NCI-H2029 (cell line): ENCODE measurements at places on chromosomes 7 and 10.

GRCh38 chr7:32059289-32060011 is 10.8 kb downstream of the PDE1C start:
- DNase-seq, result no peak

DNA sequence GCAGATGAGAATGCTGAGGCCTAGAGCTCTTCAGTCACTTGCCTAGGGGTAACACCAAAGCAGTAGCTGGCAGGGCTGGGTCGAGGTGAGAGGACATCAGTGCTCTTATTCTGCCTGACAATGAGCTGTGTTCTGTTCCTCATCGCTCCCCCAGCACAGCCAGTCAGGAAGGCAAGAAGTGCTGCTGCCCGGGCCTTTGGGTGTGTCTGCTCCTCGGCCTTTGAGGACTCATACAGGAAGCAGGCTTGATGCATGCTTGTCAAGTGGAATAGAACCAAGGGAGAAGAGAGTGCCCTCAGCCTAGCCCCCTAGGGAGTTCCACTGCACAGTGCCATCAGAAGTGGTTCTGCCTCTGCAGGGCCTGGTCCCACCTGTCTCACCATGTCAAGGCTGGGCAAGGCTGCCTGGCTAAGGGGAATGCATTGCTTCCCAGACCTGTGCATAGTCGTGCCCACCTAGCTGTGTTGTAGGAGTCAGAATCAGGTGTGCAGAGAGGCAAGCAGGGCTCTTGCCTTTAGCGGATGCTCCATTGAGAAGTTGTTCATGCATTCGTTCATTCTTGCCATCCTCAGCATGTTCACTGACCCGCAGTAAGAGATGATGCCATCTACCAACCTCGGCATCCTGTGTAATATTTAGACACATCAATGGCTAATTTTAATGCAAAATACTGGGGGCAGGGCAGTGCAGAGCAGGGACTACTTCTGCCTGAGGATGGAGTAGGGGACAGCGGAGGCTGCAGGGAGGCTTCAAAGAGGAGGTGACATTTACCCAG is 156.6 kb downstream of the RPS24 start:
- DNase-seq, result no peak

DNA sequence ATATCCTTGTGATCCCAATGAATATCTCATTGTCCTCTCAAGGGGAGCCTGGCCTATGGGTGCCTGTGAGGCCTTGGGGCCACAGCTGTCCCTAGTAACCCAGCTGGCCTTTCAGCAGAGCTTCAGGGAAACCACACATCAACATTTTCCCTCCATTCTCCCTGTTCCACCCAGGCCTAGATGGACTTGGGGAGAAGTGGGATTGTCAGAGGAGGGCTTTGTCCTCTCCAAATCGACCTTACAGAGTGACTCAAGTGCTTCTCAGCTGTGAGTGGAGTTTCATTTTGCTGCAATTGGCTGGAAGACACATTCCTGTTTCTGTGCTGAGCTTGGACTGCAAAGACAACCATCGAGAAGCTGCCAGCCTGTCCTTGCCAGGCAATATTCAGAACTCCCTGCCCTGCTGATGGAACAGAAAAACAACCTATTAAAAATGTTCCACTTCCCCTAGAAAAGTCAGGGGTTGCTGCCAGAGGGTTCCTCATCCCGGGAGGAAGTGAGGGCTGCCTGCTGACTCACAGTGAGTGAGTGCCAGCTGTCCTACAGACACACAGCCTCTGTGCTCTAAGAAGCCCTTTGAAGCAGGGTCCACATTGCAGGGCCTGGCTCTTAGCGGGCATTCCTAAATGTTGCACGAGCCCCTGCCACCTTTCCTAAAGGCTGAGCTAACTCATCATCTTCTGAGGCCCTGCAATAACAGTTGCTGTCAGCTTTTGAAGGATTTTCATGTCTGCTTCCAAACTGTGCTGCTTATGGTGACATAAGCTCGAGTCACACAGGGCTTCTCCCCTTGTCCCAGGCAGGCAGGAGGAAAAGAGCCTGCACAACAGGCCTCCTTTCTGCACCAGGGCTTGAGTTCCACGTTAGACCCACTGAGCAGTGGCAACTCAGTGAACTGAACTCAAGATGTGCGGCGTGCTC is 20.5 kb downstream of the STRA8 start:
- DNase-seq, result no peak

DNA sequence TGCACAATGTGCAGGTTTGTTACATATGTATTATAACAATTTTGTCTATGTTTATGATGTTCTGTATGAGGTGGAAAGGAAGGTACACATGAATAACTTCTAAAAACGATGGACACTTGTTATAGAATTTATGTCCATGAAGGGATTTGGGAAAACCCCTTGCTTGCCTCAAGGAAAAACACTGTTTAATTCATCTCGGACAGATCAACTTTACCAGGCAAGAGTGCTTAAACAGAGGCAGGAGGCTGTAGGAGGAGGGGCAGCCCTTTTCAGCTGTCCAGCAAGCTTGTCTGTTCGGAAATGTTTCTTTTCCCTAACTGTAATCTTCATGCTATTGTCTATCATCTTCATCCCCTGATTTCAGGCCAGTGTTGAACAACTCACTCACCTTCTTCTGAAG is 200.9 kb downstream of the CDC14C start:
- DNase-seq, result no peak

GRCh38 chr7:5774790-5775189 is 6.7 kb downstream of the RNF216 start:
- no peak for DNase-seq

- no peak for DNase-seq
These were observed 174.4 kb upstream of the KIAA1217 start for GRCh38 chr10:24034571-24034970.

DNA sequence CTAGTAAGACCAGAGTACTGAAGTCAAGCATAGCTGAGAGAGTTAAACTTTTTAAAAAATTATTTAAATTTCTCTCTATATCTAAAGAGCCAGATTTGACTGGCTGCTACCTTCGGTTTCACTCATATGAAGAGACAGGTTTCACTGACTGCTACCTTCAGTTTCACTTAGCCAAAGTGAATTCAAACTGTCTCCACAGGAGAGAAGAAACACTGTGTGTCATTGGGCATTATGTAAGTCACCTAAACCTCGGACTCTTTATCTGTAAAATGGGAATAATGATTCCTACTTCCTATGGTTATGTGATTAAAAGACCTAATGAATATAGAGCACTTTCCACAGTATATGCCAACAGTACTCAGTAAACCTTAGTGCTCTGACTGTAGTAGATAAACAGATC is 41.6 kb upstream of the MET start:
- DNase-seq, result no peak

DNA sequence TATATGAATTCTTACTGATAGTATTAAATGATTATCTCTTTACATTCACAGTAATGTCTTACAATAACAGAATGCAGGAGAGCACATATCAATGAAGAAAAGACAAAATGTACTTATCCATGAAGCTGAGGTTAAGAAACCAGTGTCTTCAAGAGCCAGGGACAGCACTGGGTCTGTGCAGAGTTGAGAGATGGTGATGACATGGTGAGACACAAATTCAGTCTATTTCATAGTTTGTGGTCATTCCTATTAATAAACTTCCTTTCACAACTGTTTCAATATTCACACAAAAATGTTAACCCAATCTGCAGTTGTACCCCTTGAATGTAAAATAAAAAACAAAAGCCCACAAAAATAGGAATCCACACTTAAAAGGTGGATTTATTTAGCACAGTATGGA is 5.3 kb upstream of the MAGI2 start:
- DNase-seq, result no peak

- no peak for DNase-seq
These were observed 115.1 kb downstream of the SRI start for GRCh38 chr7:88104732-88105131.

- no peak for DNase-seq
These were observed 116.2 kb upstream of the AFAP1L2 start for GRCh38 chr10:114520453-114520852.

- no peak for DNase-seq
These were observed 28.0 kb upstream of the GSAP start for GRCh38 chr7:77444123-77444522.

- DNase-seq, result no peak
These were observed 21.6 kb downstream of the GPR26 start for GRCh38 chr10:123687758-123688157.

GRCh38 chr7:50160206-50160605 is 67.2 kb upstream of the ZPBP start:
- no peak for DNase-seq

- DNase-seq, result no peak
These were observed 35.8 kb upstream of the BHLHA15 start for GRCh38 chr7:98175260-98175940.

GRCh38 chr7:41581041-41581440 is 121.8 kb downstream of the INHBA start:
- DNase-seq, result no peak

- no peak for DNase-seq
These were observed 514 bp upstream of the GAD2 start for GRCh38 chr10:26215935-26216584.

GRCh38 chr10:132883391-132883881 is 58.9 kb downstream of the CFAP46 start:
- DNase-seq, result no peak

- DNase-seq, result no peak
These were observed 147.1 kb downstream of the BUB3 start for GRCh38 chr10:123301077-123301857.

DNA sequence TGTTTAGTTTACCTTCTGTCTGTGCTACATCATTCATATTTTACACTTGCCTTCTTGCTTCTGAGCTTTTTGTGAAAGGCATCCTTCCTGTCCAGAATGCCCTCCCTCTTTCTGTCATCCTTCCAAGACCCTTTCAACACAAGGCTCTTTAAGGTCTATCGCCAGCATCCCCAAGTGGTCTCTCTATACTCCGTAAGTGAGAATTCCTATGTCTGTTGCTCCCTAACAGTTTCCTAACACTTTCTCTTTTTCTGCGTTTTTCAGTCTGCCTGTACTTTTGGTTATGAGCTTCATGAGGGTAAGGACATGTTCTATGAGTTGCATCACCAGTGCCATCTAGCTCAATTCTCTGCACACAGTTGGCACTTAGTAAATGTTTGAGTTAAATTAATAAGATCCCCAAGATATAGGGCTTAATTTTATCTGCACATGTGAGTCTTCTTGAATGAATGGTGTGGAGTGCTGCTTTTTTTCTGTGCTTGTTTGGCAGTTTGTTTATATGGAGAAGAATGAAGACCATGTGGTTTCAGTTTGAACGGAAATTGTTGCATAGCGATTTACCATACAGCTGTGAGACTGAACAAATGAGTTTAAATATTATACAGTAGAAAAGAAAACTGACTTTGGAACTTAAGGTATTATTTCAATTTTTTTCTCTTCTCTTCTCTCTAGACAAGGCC is 29.4 kb downstream of the RABGEF1 start:
- DNase-seq, result no peak

- DNase-seq, result no peak
These were observed 45.6 kb downstream of the MKI67 start for GRCh38 chr10:128080641-128081040.

DNA sequence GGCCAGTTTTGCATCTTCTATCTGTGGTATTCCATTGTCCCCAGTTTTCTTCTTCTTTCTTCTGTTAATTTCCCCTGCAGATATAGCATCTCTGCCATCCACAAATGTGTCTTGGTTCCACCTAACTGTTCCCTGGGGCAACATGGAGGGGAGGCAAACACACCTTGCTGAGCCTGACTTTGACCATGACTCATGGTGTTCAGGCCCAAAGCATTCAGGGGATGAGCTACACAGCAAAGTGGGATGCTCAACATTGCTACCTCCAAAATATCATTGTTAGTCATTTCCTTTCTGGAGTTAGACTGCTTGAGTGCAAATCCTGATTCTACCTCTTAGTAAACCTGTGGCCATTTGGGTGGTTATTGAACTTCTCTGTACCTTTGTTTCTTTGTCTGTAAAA is 542.7 kb downstream of the LRMDA start:
- DNase-seq, result no peak

DNA sequence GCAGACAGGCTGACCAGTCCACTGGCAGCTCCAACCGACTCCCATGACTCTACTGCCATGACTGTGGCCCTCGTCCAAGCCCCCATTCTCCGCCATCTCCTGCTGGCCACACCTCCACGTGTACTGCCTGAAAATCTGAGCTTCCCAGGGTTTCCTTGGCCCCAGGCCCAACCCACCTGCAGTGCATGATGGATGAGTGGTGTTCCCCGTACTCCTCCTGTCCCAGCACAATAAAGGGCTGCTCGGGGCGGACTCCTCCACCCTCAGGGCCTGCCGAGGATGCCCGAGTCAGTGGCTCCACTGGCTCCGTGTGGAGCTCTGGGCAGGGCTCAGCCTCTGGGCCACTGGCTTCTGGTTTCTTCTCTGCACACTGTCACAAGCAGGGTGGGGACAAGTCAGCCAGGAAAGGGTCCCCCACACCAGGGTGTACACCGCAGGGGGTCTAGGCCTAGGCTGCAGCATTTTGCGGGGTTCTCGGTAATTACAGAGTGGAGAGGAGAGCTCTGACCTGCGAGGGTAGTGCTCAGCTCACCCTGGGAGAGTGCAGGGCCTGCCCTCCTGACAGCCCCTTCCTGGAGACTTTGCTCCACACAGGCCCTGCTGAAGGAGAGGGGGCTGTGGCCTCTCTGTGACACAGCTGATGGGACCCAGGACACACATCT is 15.2 kb downstream of the WDR91 start:
- DNase-seq, result no peak

- DNase-seq, result no peak
These were observed 1.3 kb upstream of the HMX3 start for GRCh38 chr10:123134343-123134914.

DNA sequence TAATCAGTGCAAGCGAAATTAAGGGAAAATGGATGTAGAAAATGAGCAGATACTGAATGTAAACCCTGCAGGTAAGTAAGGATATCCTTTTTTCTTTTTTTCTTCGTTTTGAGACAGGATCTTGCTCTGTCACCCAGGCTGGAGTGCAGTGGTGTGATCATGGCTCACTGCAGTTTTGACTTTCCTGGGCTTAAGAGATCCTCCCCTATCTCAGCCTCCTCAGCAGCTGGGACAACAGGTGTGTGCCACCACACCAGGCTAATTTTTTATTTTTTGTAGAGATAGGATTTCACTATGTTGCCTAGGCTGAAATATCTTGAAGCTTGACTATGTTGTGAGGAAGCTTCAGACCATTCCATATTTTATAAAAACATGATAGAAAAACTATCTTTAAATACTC is 4.3 kb downstream of the PDCD4 start:
- DNase-seq, result no peak

GRCh38 chr10:570628-571163 is 118.8 kb downstream of the DIP2C start:
- no peak for DNase-seq

GRCh38 chr10:110200503-110200902 is 6.9 kb upstream of the MXI1 start:
- no peak for DNase-seq

GRCh38 chr10:116671274-116671926 is 50.6 kb downstream of the PNLIPRP2 start:
- no peak for DNase-seq
